ENCODE measurements at places on chromosomes 5 and 9. TPM values are rescaled to one million over a fixed set of nuclear protein-coding genes. Genes with fewer than 3 reads are reported as not detected.

NUTM2G gene
- not detected for total RNA-seq

CCDC69 gene
- total RNA-seq, result 5.4 TPM

FOXD4L4 gene
- total RNA-seq, result 0.17 TPM

SIT1 gene
- not detected for total RNA-seq

FOXD4 gene
- total RNA-seq, result 0.17 TPM

EPB41L4B gene
- 0.79 TPM for total RNA-seq

CDC42SE2 gene
- 55.5 TPM for total RNA-seq

HACD4 gene
- total RNA-seq, result 0.51 TPM

DND1 gene
- total RNA-seq, result 0.14 TPM

ZNF354C gene
- total RNA-seq, result 7.3 TPM

NRARP gene
- 82.2 TPM for total RNA-seq

GFI1B gene
- not detected for total RNA-seq

PAEP gene
- not detected for total RNA-seq

SPATA6L gene
- 2.7 TPM for total RNA-seq

TTC16 gene
- total RNA-seq, result not detected

QRFP gene
- total RNA-seq, result not detected

PCDHB11 gene
- 0.19 TPM for total RNA-seq

LRRC19 gene
- not detected for total RNA-seq

IFNA10 gene
- total RNA-seq, result not detected

FAM120A gene
- 172 TPM for total RNA-seq

ELOVL7 gene
- total RNA-seq, result 0.09 TPM

GPR151 gene
- total RNA-seq, result not detected
